Kidney (tissue), 22 donors: ENCODE measurements at places on chromosomes 3 and 15. TPM values are rescaled to one million over a fixed set of nuclear protein-coding genes. Genes with fewer than 3 reads are reported as not detected.

GRCh38 chr3:52517796-52518722 lies 15.6 kb downstream of the NT5DC2 start:
- no peaks in the 10 kb centered on the region for H3K4me1 ChIP-seq
- H3K27me3 ChIP-seq = no peaks in the 10 kb centered on the region
- no peak overlapping the region for H3K4me3 ChIP-seq
- H3K27ac ChIP-seq = no peak overlapping the region
- no peak for DNase-seq
- no peaks in the 10 kb centered on the region for H3K36me3 ChIP-seq

Gene FOXB1
- total RNA-seq = not detected

DNA sequence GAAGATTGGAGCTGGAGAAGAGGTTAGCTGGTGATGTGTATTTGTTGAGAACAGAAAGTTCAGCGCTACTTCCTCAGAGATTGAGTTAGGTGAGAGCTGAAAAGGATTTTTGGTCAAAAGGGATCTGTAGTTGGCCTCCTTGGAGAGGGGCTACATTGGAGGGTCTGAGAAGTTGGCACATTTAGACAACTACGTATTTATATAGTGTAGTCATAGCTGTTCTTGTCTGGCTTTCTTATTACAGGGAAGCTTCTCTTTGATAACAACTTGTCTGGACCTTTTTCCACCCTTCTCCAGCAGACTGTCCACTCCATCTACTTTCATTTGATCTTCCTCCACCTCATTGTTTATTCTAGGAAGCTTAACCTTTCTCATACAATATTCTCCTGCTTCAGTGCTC lies 43.7 kb downstream of the KAT2B start:
- H3K27ac ChIP-seq = no peak overlapping the region
- H3K36me3 ChIP-seq = no peaks in the 10 kb centered on the region
- peaks cover 5% of the 10 kb centered on the region for H3K4me1 ChIP-seq
- H3K4me3 ChIP-seq = no peak overlapping the region

GRCh38 chr15:89823836-89824606 lies 9.4 kb upstream of the ANPEP start:
- no peak overlapping the region for H3K27ac ChIP-seq
- no peaks in the 10 kb centered on the region for H3K36me3 ChIP-seq
- H3K27me3 ChIP-seq = no peaks in the 10 kb centered on the region
- DNase-seq = no peak

- DNase-seq = no peak
- peaks cover 51% of the 10 kb centered on the region for H3K36me3 ChIP-seq
- no peaks in the 10 kb centered on the region for H3K27me3 ChIP-seq
- no peaks in the 10 kb centered on the region for H3K4me1 ChIP-seq
- peak overlapping the region; percentile 33 for H3K27ac ChIP-seq
Measured at GRCh38 chr3:48599077-48599501, 4.0 kb upstream of the COL7A1 start.

Gene LAMB2
- 444 TPM for total RNA-seq

Gene ARGFX
- total RNA-seq = not detected
